Progenitor cell of endocrine pancreas (in vitro differentiated cells): ENCODE measurements at places on chromosomes 12 and 14.

GRCh38 chr14:89958966-89959365, 3.2 kb downstream of the TDP1 start:
- DNase-seq, result no peak

GRCh38 chr12:38386205-38386985, 69.8 kb downstream of the ALG10B start:
- no peak for DNase-seq

DNA sequence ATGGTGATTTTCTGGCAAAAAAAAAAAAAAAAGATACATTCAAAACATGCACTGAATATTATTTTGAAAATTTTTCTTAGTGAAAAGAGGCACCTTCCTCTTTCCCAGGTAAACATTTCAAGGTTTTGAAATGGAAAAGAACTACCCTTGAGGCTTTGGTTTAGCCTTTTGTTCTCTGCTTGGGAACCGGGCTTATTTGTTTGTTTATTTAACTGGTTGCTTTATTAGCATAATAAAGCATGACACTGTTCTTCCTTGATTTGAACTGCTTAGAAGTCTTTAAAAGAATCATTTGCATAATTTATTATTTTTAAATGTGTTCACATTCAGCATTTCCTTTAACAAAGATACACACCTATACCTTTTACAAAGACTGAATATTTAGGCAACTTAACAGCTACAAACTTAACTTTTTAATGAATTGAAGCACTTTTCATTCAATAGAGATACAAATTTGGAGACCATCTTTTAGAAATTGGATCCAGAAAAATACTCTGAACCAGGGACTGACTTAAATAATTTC, 174.5 kb downstream of the FBXL14 start:
- no peak for DNase-seq

DNA sequence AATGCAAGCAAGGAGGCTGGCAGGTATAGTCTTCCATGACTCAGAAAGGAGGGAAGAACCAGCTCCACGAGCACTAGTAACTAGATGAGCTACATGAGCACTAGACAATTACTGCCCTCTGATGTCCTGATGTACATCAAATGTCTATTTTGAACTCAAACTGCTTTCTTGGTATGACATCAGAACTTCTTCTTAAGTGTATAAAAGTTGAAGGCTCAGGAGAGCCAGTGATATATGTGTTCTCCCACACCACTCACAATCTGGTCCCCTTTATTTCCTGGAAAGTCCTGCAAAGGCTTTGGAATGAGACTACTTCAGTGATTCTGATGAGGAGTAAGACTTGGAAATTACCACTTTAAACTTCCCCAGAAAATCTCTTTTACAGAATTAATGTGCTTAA, 18.5 kb upstream of the DHRS7 start:
- DNase-seq, result no peak

- no peak for DNase-seq
Measured at GRCh38 chr12:6899427-6899826, 5.2 kb upstream of the LRRC23 start.

DNA sequence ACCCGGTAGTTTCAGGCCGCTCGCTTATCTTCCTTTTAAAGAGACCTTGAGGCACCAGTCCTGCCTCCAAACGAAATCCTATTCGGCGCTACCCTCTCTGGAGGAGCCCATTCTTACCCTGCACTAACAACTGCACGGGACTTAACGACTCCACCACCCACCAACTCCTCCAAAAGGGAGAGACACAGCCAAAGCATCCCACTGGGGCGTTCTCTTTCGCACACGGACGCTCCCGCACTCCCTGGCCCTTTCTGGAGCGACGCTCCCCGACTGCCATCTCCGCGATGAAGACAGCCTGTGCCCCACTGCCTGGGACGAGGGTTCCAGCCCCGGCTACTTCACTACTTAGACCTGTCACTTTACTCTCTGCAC, 650 bp downstream of the GALC start:
- DNase-seq, result no peak

DNA sequence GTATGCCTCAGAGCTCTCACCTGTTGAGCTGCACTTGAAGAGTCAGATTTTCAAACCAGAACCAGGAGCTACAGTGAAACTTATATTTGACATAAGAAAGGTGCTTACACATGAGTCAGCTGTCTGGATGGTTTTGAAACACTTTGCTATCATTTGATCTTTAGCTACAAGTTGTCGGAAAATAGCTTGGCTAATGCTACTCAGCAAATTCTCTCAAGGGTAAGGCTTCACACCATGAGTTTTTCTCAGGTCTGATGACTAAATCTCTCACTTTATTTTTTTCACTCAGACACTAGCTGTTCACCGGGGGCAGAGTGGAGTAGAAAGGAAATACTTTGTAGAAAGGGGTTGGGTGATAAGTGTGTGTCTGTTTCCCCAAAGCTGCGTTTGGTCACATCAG, 171.8 kb downstream of the FLRT2 start:
- DNase-seq, result no peak

DNA sequence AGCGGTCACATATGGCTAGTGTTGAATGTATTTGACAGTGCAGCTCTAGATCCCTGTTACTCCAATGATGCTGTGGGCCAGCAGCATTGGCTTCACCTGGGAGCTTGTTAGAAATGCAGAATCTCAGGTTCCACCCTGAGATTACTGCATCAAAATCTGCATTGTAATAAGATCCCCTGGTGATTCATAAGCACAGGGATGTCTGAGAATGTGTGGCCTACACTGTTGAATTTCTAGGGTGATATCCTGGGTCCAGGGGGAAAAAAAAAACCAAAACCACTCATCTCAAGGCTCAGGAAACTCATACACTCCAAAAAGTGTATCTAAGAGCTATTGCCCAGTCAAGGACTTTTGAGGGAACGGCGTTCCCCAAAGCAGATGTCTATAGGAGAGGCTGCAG, 196.8 kb downstream of the PPM1H start:
- no peak for DNase-seq

DNA sequence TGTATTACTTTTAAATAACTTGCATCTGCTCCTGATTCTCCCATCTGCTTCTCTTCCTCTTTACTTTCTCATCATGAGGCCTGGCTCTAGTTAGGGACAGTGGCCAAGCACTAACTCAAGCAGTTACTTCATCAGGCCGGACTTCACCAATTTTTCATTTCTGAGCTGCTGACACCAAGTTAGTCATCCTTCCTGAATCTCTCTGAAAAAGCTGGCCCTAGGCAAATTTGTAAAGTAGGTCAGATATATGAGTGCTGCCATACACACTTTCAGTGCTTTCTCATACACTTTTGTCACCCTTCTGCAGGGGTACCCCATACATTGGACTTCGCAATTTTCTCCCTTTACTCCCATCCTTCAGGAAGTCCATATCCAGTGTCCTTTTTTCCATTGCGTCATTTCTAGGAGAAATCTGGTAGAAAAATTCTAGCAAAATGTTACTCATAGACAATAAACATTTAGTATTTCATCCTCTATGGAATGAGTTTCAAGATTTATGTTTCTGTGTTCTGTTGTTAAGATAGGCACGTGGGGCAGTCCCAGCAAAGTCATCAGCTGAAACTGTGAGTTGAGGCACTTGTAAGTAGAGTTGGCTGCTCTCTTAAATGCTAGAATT, 276.8 kb upstream of the TMPO start:
- no peak for DNase-seq

GRCh38 chr14:80996049-80996901, 40.9 kb downstream of the TSHR start:
- DNase-seq, result no peak

DNA sequence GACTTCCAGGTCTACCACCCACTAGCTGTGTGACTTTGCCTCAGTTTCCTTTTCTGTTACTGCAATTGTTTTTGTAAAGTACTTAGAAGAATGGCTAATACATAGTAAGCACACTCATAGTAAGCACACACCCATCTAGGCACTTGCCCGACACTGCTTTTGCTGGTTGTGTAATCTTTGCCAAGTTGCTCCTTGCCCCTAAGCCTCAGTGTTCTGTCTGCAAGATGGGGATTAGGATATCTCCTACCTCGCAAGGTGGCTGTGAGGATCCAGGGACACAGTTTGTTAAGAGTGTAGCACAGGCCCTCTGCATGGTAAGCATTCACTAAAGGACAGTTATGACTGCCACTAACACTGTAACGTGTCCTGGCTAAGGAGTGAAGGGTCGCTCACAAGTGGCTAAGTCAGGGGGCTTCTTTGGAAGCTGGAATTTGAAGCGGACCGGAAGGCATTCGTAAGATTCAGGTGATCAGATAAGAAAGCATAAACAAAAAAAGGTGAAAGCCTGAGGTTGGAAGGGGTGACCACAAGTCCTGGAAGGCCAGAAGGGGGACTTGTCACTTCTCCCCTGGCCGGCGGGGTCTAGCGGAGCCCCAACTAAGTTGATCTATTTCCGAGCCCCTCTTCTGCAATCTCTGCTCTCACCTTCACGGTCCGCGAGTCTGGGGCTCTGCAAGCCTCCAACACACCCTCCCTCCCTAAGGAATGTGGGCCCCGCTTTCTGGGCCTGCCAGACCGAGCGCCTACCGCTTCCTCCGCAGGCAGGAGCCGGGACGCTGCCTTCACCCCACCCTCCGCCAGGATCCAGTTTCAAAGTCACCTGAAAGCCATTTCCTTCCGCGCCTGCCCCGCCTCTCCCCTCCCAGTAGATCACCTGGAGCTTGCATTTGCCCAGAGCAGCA, 1.5 kb upstream of the PLEKHG3 start:
- DNase-seq, result peak; percentile 61

DNA sequence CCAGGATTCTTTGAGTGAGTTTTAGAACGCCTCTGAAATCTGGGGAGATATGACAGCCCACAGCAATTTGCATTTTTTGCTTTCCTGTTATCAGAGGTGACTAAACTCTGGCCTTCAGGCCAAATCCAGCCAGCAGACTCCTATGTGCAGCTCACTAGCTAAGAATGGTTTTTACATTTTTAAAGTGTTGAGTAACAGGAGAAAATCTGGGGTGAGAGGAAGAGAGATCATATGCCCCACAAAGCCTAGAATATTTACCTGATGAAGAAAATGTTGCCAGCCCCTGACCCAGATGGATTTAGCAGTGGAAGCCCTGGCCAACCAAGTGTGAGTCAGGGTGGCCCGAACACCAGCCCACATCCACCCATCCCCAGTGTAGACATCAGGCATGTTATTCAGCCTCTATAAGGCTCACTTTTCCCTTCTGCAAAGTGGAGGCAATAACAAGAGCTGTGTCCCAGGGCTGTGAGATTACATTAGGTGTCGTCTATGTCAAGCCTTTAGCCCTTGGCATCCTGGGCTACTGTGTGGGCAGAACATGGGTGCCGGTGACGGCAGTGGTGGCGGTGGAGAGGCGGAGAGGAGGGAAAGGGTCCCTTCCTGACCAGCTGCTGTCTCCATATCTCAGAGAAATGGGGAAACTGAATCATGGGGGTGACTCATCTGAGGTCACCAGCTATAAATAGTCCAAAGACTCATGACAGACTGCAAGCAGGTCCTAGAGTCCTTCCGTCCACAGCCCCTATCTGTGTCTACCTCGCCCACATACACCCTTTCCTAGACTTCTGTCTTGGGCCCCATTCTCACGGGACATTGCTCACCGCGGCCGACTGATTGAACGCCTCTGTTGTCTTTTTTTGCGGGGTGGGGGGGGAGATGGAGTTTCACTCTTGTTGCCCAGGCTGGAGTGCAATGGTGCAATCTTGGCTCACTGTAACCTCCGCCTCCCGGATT, 32.6 kb upstream of the CD9 start:
- no peak for DNase-seq

GRCh38 chr12:14846042-14846587, 2.8 kb upstream of the ART4 start:
- DNase-seq, result no peak

GRCh38 chr14:23173796-23174195, 9.7 kb downstream of the SLC7A8 start:
- DNase-seq, result no peak

DNA sequence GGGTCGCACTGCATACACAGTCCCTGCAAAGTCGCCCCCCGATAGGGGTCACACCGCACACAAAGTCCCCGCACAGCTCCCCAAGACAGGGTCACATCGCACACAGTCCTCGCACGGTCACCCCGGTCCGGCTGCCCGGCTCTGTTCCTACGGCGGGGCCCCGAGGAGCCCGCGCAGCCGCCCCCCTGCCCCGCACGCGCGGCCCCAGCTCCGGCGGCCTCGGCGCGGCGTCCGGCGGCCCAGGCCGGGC, 300 bp downstream of the SSH1 start:
- DNase-seq, result no peak

DNA sequence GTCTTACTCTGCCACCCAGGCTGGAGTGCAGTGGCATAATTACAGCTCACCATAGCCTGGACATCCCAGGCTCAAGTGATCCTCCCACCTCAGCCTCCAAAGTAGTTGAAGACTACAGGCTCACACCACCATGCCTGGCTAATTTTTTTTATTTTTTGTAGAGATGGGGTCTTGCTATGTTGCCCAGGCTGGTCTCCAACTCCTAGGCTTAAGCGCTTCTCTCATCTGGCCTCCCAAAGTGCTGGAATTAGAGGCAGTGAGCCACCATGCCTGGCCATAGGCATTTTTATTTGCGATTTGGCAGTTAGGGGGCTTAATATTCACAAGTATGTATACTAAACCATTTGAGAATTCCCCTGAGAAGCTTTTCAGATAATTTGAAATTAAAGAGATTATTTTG, 19.1 kb downstream of the PNMA1 start:
- DNase-seq, result no peak

- DNase-seq, result no peak
Measured at GRCh38 chr12:29164477-29165393, 15.7 kb downstream of the FAR2 start.

DNA sequence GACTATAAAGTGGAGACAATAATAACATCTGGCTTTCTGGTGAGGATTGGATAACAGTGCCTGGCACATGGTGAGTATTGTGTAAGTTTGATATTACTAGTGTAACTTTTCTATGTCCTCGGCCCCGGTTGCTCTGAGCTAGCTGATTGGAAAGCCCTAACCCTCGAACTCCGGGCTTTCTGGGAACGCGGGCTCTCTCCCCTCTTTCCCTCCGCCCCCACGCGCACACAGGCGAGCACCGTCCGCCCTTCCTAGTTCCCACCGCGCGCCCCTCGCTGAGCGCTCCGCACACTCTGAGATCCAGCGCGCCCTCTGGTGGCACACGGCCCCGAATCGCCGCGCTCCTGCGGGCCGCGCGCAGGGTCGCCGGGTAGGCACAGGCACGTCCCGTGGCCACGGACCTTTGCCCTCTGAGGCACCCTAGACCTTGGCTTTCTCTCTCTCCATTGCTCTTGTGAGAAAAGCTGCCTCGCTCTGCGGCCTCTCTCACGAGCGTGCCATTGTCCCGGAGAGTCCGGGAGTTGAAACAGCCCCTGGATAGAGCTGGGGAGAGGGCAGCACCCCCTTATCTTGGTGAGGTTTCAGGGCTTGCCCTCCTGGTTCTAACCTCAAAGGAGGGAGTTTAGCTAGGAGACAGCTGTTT, 23.2 kb upstream of the ESRRB start:
- peak; percentile 87 for DNase-seq

GRCh38 chr12:20629414-20630156, 65.5 kb upstream of the SLCO1C1 start:
- DNase-seq, result no peak
